CD8-positive, alpha-beta T cell (primary cell): ENCODE measurements at places on chromosomes 16 and 17.
A peak's percentile ranks its signal among the peaks of the same experiment; 100 is the strongest.

DNA sequence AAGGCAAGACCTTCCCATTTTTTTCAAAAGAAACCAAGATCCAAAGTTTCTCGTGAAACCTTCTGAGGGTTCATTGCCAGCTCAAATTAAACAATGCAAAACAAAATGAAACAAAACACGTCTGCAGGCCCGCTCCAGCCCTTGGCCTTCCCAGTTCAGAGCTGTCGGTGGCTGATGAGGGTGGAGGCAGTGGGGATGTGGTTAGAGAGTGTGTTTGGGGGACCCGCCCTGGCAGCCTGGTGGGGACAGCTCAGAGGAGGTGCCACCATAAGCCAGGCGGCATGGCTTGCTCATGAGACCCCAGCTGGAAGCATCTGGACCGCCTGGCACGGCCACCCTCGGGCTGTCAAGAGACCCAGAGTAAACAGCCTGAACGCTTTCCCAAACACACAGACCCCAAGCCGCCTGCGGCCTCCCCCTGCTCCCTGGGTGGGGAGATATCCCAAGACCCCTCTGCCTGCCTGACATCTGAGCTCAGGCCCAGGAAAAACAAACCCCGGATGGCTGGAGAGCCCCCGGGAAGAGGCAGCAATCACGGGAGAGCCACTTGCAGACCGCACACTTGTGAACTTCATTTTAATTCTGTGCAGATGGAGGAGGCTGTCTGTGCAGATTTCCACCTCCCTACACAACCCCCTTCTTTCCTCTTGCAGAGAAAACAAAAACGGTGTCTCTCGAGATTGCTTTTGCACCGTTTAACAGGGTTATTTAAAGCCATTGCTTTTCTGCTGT is 35.4 kb upstream of the LITAF start:
- DNase-seq: peak; percentile 78

- DNase-seq: no peak
Observed at GRCh38 chr17:48294020-48294805, 135.8 kb downstream of the SKAP1 start.

DNA sequence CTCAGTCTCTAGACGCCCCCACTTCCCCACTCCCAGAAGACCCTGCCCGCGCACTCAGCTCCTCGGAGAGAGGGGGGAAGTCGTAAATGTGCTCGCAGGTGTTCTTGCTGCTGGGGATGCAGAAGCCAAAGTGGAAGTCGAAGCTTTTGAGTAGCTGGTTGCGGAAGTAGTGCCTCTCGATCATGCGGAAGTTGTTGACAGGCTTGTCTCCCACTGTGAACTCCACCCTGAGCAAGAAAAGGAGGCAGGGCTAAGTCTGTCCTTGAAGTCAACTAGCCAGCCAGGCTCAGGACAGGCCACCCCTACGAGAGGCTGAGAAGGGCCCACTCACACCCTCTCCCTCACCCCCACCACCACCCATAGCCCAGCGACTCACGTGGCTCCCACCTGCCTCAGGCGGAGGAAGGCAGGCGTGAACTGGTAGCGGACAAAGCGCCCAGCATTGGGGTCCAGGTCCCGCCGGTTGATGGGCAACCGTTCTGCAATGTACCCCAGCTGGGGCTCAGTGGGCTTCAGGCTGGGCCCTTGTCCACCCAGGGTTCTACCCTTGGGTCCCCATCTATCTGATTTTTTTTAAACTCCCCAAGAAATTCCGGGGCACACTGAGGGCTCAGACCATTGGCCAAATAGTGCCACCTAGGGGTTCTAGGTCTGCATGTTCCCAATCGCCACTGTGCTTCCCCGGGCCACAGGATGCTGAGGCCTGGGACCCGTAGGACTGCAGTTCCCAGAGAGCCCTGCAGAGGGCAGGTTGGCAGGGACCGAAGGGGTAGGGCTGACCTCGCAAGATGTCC is 4.6 kb downstream of the UNC119 start:
- DNase-seq: peak; percentile 51

GRCh38 chr17:3964203-3965117 is at the start of gene ATP2A3:
TSS of gene ATP2A3 (minus strand) at chr17:3964437. CDS start at chr17:3964291, 146 bp downstream.
- peak; percentile 20 for DNase-seq

DNA sequence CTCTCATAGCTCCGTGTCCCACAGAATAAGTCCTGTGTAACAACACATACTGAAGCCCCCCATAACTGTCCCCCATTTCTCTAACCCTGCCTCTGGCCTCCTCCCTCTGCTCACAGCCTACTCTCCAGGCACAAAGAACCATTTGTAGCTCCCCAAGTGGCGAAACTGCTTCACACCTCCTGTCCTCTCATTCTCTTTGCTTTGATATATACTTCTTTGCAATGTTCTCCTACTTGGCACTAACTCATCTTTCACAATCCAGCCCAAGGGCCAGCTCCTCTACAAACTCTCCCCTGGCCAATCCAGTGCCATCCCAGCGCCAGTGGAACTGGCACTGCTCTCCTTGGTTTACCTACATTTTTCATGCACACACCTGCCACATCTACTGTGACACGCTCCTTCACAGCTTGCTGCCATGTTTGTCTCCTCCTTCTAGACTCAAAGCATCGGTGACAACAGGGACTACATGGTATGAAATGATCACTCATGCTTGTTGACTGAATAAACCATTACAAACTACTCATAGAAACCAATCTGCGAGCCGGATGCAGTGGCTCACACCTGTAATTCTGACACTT is 12.8 kb downstream of the CYTH1 start:
- no peak for DNase-seq

DNA sequence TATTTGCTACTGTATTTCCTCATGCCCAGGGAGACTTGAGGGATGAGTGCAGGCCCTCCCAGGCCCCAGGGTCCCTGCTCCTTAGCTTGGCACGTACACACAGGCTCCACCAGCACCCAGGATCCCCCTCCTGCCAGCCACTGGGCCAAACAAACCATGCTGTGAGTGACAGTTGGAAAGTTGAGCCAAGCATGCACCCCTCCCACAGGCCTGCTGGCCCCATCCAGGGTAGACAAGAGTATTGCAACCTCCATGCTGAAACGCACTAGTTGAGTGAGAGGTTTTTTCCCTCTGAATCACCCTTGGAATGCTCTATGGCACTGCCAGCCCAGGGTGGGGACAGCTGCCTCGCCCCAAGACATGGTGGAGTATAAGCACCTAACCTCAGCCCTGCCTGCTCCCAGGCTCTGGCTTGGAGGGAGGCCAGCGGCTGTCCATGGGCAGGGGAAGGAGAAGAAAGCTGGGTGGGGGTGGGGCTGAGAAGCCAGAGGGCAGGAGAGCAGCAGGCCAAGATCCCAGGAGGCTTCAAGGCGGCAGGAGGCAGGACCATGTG is 49.6 kb downstream of the PITPNM3 start:
- no peak for DNase-seq

GRCh38 chr16:82694239-82694874 is 67.6 kb downstream of the CDH13 start:
- DNase-seq: no peak

DNA sequence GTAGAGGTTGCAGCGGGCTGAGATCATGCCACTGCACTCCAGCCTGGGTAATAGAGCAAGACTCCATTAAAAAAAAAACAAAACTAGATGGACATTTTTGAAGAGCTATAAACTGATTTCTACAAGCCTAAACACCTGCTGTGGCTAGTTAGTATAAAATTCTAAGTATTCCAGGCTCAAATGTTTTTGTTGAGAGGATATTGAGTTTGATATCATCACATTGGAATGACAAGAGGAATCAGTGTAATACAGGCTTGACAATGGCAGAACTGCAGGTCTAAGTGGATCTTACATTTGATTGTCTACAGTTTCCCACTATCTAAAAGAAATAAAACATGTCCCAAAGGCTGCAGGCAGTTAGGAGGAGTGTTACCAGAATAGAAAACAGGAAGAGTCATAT is 23.9 kb upstream of the DLX3 start:
- no peak for DNase-seq

DNA sequence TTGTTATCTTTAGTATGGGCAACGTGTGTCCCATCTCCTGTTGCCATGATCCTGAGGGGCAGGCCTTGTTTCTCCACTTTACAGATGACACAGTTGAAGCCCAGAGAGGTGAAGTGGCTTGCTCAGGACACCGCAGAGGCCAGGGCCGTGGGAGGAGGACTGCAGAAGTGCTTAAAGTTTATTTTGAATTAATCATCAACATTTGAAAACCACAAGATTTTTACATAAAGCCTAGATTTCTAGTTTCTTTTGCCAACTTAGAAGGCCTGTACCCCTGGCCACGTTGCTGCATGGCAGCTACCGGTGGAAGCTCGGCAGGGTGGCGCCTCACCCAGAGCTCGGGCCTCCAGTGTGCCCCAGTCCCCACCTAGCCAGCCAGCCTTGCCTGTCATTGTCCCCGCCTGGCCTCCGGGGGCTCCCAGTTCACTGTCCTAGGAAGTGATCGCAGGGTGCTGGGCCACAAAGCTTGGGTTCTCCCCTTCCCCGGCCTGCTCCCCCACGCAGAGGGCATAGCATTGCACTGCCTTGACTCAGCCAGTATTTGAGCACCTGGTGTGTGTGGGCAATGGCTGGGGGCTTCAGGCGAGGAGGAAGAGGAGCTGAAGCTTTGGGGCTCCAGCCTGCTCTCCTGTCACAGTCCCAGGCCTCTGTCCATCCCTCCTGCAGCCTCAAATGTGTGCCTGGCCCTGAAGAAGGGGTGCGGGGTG is 14.8 kb upstream of the ADCY7 start:
- no peak for DNase-seq

GRCh38 chr16:55778757-55779156 is 54.1 kb downstream of the CES1 start:
- DNase-seq: no peak

DNA sequence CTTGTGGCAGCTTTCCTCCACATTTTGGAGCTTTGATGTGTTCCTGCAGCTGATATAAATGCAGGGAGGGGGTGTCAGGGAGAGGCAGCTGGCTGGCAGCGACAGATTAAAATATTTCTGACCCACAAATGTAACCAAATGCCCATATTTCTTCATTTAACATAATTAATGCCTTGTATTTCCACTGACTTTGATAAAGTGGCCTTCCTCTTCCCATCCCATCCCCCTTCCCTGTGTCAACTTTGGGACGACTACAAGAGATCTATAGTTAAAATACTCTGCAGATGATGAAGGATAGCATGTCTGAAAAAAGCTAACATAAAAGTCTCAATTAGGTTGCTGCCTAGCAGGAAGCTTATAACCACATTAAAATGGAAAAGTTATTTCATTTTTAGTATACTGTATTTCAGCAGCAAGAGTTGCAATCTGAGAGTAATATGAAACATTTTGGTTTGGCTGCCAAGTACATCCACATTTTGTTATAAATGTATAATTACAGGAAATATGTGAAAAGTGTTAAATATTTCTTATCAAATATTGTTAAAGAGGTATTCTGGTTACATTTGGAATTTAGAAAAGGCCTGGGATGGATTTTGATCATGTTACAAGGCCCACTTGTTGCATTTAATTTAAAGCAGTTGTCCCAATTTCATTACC is 238.7 kb upstream of the TBX2 start:
- DNase-seq: no peak

GRCh38 chr17:78204387-78205123 is 9.5 kb upstream of the BIRC5 start:
- no peak for DNase-seq
